Cardiac fibroblast (primary cell): ENCODE measurements at places on chromosomes 3 and 15.

DNA sequence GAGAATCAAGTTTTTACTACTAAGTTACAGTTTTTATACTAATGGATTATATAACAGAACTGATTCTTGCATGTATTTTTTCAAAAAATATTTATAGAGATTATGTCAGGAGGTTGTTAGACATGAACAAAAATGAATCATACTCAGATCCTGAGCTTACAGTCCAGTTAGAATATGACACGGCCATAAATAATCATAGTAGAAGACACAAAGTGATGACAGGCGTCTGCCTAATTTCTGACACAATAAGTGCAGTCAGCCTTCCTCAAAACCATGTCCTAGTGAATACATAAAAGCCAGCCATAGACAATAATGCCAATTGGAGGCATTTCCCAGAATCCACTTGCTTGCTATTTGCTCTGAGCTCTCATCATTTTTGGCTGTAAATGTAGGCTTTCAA is 81.7 kb upstream of the POU1F1 start:
- peak; percentile 4 for DNase-seq

DNA sequence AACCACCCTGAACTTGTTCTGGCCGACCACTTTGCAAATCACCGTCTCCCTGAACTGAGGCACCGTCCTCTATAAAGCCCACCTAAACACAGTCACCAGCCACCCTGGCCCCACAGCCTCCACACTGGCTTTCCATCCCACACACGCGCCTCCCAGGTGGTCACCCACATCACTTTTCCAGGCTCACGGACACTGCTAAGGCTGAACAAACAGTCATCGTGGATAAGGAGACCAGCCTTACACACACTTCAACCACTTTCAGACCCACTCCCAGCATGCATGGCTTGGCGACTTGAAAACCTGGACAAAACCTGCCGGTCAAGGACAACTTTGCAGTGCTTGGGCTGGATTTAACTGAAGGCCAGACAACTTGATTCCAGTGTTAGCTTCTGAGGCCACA is 8.4 kb downstream of the CHSY1 start:
- no peak for DNase-seq

GRCh38 chr3:149266736-149267135 is 45.1 kb upstream of the CP start:
- no peak for DNase-seq

GRCh38 chr3:46812237-46812791 is 50.9 kb downstream of the MYL3 start:
- peak; percentile 40 for DNase-seq

DNA sequence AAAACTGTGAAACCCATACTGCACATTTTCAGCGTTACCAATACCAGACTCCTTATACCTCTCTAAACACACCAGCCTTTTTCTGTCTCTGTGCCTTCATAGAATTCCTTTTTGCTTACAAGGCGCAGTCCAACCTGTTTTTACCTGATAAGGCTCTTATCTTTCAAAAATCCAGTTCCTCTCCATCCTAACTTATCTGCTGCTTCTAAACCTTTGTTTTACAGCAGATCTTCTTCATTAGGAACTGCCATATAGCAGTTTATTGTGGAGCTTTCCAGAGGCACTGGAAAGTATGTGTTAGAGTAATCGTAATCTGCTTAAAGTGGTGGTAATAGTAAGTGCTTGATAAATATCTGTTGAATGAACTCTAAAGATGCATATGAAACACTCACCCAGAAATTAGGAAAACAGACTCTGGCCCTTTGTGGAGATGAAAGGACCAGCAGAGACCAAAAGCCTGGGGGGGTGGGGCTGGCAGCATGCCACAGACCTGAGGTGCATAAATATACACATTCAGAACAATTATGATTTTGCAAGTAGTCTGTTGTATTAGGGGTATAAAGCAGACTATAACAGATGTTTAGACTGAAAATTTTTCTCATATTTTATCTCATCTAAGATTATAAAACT is 29.3 kb downstream of the PPP2R3A start:
- no peak for DNase-seq

DNA sequence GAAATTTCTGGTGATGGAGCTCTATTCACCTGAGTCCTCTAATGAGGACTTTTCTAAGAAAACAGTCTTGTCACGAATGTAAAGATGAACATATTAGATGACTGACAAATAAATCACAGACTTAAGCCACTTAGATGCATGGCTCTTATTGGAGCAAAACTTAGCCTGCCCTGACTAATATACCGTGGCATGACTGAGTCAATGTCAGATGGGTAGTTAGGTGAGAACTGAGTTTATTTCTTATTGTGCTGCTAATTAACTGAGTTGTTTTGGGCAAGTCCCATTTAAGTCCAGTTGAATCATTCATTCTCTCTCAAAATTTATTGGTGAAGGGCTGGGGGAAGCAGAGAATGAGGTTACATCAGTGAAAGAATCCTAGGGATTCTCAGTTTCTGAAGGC is 459.8 kb downstream of the MCTP2 start:
- no peak for DNase-seq

DNA sequence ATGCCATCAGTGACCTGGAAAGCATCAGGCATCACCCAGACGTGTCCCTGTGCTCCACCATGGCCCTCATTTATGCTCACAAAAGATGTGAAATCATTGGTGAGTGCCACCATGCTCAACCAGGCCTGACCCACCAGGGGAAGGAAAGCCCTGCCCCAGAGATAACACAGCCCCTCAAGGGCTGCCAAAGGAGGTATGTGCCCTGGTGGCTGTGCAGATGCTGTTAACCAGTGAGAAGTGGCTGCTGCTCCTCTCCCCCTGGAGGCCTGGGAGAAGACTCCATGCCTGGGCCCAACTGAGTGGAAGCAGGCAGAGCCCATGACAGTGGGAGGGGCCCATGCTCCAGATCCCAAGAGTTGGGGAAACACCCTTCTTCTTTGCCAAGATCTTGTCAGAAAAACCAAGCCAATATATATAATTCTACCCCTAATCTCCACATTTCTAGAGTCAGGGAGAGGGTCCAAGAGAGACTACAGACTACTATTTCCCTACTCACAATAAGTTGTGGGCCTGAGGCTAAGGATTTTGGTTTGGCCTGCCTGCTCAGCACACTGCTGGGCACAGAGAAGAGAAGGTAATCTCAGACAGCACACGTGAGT is 2.7 kb downstream of the TTC21A start:
- DNase-seq = no peak

DNA sequence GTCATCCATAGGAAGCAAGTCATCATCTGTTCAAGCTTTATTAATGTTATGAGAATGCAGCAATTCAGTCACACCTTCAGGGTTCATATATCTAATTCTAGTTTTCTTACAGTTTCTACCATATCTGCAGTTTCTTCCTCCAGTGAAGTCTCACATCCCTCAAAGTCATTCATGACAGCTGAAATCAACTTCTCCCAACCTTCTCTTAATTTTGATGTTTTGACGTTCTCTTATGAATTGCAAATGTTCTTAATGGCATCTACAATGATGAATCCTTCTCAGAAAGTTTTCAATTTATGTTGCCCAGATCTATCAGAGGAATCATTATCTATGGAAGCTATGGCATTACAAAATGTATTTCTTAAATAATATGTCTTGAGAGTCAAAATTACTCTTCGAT is 210.4 kb upstream of the ZBTB20 start:
- no peak for DNase-seq

GRCh38 chr3:37785736-37786135 is 75.9 kb upstream of the CTDSPL start:
- DNase-seq = no peak

DNA sequence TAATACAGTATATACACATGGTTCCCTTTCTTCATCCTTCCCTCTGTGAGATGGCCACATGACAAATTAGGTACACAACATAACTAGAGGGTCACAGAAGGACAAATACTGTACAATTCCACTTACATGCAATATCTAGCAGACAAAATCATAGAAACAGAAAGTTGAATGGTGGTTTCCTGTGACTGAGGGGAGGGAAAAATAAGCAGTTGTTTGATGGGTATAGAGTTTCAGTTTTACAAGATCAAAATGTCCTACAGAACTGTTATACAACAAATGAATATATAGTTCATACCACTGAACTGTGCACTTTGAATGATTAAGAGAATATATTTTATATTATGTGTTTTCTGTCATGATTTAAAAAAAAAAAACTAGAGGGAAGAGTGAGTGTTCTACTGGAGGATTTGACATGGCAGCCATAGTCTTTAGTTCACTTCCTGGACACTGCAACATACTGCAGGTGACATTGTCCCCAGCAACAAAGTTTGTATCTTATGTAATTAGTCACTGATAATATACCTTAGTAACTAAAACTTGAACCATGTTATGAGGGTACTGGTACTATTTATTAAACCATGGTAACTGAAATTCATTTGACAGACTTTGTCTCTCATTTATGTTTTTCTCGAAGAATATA is 37.2 kb downstream of the CCDC54 start:
- no peak for DNase-seq

GRCh38 chr3:50422153-50422552 is 62.8 kb upstream of the TMEM115 start:
- DNase-seq = no peak

GRCh38 chr3:115834068-115834467 is 210.8 kb downstream of the GAP43 start:
- DNase-seq = peak; percentile 73

DNA sequence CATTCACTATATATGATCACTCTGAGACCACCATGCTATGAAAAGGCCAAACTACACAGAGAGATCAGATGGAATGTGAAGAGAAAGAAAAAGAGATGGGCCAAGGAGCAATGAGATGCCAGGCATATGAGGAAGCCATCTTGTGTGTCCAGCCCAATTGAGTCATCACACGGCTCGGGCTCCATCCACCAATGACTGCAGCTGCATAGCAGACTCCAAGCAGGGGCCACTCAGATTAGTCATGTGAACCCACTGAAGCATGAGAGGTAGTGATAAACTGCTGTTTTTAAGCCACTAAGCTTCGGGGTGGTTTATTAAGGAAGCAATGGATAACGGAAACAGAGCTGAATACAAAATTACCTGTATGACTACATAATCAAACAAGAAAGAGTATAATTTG is 185.9 kb downstream of the SUCLG2 start:
- DNase-seq = no peak

DNA sequence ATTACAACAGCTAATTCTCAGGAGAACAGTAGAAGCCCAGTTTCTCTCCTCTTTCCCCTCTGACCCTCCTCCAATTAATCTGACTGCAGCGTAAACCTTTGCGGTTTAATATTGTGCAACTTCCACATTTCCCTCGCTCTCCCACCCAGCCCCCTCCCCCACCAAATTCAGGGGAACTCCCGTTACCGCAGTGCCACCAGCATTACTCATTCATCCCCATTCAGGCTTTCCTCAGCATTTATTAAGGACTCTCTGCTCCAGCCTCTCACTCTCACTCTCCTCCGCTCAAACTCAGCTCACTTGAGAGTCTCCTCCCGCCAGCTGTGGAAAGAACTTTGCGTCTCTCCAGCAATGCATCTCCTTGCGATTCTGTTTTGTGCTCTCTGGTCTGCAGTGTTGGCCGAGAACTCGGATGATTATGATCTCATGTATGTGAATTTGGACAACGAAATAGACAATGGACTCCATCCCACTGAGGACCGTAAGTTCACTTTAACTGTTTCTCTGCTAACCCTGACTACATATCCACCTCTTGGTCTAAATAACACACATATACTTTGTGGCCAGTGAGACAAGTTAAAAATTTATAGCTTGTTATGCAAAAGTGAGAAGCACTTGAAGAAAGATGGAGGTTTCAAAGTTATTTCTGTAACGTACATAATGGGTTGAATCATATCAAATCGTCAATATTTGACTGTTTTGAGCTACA is at the start of gene PTX3:
Gene PTX3 (plus strand): TSS at position 268 of the 709 bp plus-strand sequence. CDS start 84 bp downstream, at position 352.
- DNase-seq = peak; percentile 95

DNA sequence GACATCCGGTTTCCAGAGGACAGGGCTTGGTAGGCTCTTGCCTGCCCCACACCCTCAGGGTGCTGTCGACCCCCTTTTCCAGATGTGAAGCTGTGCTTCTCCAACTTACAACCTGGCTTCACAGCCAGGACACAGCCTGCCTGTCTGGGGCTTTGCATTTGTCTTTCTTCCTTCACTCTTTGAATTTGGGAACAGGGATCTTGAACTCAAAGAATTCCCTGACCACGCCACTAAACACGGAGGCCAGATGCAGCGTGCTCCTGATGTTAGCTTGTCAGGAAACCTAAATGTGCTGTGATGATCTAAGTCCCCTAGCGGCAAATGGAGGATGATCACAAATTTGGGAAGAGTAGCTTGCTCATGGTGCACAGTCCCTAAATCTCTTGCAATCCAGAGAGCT is 244.8 kb upstream of the RGMA start:
- no peak for DNase-seq
